ENCODE measurements at places on chromosomes 5 and 9. TPM values are rescaled to one million over a fixed set of nuclear protein-coding genes. Genes with fewer than 3 reads are reported as not detected.

- no peak for DNase-seq
Measured at GRCh38 chr5:127051591-127051990, 21.2 kb upstream of the MARCHF3 start.

DNA sequence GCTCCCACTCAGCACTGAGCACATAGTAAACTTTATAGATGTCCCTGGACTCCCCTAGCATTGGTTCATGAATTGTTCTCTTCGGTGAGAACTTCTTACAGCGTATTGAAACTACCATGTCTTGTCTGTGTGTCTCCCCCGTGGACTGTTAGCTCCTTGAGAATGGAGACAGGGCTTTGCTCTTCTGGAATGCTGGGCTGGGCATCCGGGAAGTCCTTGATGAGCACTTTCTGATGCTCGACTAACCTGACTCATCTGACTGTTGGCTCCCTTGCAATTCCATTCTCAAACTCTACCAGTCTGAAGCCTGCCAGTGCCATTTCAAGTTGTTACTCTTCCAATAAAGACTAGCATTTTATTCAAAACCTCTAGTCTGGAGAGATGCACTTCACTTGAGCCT lies 15.0 kb upstream of the PFDN1 start:
- no peak for DNase-seq

The NME5 gene
- polyA plus RNA-seq: 25.0 TPM

The PGM5 gene
- polyA plus RNA-seq: 55.5 TPM

DNA sequence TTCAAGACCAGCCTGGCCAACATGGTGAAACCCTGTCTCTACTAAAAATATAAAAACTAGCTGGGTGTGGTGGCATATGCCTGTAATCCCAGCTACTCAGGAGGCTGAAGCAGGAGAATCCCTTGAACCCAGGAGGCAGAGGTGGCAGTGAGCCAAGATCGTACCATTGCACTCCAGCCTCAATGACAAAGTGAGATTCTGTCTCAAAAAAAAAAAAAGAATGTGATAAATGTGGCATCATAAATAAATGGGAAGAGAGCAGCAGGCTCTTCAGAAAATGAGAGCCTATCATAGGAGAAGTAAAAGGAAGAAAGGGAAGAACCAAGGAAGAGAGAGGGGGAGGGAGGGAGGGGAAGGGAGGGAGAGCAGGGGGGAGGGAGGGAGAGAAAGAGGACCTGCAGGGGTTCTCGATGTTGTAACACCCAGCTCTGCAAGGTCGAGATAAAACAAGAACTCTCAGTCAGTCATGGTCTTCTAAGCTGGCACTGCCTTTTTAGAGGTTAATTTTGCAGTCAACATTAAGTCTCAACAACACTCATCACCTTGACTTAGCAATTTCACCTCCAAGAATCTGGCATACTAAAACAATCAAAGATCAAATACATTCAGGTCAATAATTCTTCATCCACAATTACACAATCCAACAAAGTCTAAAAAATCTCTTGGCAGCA lies 68.7 kb upstream of the SIMC1 start:
- no peak for DNase-seq

DNA sequence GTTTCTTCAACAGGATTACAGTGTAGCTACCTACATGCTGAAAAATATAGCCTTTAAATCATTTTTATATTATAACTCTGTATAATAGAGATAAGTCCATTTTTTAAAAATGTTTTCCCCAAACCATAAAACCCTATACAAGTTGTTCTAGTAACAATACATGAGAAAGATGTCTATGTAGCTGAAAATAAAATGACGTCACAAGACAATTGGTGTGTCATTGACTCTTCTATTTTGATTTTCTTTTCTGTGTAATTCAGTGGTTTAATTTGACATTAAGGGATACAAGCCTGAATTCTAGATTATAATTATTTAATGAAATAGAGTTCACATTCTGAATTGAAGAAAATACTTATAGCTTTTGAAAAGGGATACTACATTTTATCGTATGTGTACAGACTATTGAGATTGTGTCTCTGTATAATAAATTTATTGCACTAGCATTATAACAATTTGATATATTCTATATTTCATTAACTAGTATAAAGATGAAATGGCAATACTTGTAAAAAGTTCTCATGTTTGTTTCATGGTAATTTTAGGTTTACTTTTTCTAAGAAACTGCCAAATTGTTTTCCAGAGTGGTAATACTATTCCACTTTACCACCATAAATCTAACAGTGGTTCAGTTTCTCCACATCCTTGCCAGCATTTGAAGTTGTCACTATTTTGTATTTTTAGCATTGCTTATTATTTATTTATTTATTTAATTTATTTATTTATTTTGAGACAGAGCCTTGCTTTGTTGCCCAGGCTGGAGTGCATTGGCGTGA lies 18.7 kb downstream of the ANXA1 start:
- DNase-seq: no peak

- no peak for DNase-seq
Measured at GRCh38 chr5:168305281-168305680, 13.8 kb downstream of the WWC1 start.

The RNF208 gene
- 5.4 TPM for polyA plus RNA-seq

GRCh38 chr9:99488131-99489059 lies 266.3 kb downstream of the SEC61B start:
- no peak for DNase-seq

The SRD5A1 gene
- 11.4 TPM for polyA plus RNA-seq

GRCh38 chr9:128150594-128151308 lies 1.5 kb downstream of the LCN2 start:
- DNase-seq: no peak

- DNase-seq: no peak
Measured at GRCh38 chr5:45596320-45596719, 99.9 kb downstream of the HCN1 start.

GRCh38 chr9:6901180-6901579 lies 143.4 kb downstream of the KDM4C start:
- DNase-seq: no peak

The IER5L gene
- 20.7 TPM for polyA plus RNA-seq

The ANKRD20A1 gene
- 3.2 TPM for polyA plus RNA-seq

DNA sequence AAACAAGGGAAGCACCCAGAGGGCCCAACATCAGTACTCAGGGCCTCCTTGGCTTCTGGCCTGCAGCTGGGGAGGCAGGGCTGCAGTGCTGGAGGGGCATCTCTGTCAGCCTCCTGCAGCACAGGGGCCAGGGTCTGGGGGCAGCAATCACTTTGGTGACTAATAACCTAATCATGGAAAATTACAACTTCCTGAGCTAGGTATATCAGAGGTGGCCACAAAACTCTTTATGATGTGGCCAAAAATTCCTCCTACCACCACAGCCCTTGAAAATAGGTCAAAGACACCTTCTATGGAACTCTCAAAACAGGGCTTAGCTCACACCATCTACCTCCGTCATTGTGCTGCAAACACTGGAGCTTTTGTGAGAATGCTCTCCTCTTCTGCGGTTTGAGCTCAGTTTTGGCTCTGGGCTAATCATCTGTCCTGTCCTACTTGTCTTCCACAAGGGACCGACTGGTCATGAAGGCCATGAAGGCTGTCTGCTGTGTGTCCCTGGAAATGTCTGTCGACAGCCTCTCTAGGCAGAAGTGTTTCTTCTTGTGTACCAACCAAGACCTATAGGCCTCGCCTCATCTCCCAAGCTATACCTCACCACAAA lies 28.6 kb downstream of the CSF2 start:
- DNase-seq: no peak

GRCh38 chr5:39476843-39477220 lies 52.1 kb upstream of the DAB2 start:
- no peak for DNase-seq

DNA sequence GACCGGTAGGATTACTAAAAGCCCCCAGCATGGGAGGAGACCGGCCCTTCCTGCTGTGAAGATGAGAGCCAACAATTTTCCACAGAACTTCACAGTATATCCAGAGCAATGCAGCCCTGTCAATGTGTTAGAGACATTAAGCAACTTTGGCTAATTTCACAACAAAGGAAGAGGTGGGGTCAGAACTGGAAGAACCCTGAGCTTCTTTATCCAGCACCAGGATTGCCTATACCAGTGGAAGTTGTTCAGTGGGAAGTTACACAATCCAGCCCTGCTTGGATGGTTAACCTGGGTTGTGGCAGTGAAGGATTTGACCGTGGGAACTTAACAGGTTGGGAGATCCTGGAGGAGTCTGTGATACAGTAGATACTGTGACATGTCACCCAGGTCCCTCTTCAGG lies 197.0 kb downstream of the FBN2 start:
- no peak for DNase-seq

The ANKS6 gene
- polyA plus RNA-seq: 29.3 TPM

- no peak for DNase-seq
Measured at GRCh38 chr9:85541876-85542275, 199.9 kb downstream of the AGTPBP1 start.

DNA sequence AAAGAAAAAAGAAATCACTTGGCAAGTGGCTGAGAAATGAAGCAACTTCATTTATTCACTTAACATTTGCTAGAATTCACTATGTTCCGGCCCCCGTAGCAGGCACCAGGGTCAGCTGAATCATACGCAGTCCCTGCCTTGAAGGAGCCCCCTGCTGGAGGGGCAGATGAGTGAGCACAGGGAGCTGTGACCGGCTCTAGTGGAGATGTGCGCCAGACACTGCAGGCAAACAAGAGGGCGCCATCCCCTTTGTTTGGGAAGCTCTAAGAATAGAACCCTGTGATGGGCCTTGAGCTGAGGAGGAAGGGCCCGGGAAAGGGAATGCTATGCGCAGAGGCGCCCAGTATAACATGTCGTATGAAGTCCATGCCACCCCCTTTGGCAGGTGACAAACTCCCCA lies 20.2 kb upstream of the RPL26L1 start:
- DNase-seq: no peak
